ENCODE measurements at places on chromosomes 11 and 22.

- DNase-seq = peak; percentile 9
These were observed 30.5 kb downstream of the CDPF1 start for GRCh38 chr22:46219636-46220035.

DNA sequence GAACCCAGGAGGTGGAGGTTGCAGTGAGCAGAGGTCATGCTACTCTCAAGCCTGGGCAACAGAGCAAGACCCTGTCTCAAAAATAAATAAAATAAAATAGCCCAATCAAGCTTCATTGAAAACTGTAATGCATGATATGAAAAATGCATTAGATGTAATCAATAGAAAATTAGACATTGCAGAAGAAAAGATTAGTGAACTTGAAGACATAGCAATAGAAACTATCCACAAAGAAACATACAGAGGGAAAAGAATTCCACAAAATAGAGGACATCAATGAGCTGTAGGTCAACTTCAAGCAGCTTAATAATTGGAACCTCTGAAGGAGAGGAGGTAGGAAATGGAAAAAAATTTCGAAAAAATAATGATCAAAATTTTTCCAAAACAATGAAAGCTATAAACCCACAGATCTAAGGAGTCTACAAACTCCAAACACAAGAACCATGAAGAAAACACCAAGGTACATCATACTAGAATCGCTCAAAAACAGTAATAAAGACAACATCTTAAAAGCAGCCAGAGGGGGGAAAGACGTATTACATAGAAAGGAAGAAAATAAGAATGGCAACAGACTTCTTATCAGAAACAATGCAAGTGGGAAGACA, 104.2 kb downstream of the WNT7B start:
- DNase-seq = no peak

DNA sequence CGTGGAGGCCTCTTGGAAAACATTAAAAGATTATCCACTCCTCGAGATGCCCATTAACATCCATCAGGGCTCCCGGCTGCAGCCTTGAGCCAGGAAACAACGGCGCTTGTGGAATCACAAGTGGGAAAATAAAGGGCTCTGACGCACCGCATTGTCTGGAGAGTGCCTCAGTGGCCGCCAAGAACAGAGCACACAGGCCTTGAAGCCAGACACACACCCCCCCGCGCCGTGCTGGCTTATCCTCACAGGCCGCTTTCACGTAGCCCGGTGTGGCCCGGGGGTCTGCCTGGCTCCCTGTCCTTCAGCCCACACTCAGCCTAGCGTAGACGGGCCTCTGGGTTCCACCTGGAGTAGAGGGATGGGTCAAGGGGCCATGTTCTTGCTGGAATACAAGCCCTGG, 1020.5 kb downstream of the BRD1 start:
- no peak for DNase-seq

GRCh38 chr22:44097263-44098020, 73.3 kb downstream of the PARVB start:
- DNase-seq = no peak

- DNase-seq = no peak
These were observed 94.8 kb downstream of the TEAD1 start for GRCh38 chr11:12768726-12769673.

- no peak for DNase-seq
These were observed 81.8 kb upstream of the KCNQ1OT1 start for GRCh38 chr11:2781408-2782274.

- no peak for DNase-seq
These were observed 65.9 kb upstream of the RCN1 start for GRCh38 chr11:32024948-32025347.

DNA sequence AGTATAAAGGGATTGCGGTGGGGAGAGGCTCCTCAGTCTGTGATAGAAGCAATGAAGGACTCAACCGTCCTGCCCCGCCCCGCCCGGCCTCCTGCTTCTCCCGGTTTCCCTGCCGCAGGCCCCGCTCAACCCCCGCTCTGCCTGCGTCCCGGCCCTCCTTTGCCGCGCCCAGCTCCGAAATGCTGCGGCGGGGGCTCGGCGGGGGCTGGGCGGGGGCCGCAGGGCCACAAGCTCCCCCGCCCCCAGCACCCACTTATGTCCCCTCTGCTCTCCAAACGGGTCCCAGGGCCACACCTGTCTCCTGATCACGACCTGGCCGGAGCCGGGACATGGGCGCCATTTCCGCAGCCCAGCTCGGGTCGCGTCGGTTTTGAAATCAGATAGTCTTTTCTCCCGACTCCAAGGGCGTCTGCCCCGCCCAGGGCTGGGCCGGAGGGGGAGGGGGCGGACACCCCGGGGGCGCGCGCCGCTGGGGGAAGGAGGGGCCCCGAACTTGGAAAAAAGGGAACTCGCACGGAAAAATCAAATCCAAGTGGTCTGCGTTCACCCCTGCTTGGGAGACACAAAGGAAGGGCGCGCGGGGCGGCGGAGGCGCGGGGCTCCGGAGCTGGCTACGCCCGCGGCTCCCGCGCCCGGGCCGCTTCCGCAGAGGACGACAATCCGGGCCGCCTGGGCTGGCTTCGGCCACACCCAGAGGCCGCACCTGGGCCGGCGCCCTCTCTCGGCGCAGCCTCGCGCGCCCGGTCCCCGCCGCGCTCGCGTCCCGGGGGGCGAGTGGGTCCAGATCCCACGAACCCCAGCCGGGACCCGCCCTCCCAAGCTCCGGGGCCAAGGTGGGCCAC, 70.6 kb upstream of the EP300 start:
- DNase-seq = peak; percentile 55

- DNase-seq = no peak
These were observed 196.7 kb upstream of the TBCEL start for GRCh38 chr11:120827198-120827597.

GRCh38 chr11:133832991-133833897, 12.1 kb downstream of the SPATA19 start:
- DNase-seq = no peak

DNA sequence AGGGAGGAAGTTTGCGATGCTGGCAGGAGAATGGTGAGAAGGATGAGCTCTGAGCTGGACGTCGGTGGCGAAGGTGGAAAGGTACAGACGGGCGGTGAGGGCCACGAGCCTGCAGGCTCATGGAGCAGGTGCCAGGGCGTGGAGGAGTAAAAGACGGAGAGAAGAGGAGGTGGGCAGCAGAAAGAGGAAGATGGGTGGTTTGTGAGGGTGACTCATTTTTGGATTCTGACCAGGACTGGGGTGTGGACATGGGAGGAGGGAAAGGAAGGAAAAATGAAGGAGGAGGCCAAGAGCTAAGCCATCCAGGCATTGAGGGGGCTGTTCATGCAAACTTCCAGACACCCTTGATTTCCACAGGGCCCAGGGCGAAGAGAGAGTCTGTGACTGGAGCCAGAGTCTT, 3.5 kb downstream of the ZDHHC24 start:
- DNase-seq = no peak

GRCh38 chr11:63427971-63428508, 58.5 kb downstream of the SLC22A9 start:
- DNase-seq = no peak

DNA sequence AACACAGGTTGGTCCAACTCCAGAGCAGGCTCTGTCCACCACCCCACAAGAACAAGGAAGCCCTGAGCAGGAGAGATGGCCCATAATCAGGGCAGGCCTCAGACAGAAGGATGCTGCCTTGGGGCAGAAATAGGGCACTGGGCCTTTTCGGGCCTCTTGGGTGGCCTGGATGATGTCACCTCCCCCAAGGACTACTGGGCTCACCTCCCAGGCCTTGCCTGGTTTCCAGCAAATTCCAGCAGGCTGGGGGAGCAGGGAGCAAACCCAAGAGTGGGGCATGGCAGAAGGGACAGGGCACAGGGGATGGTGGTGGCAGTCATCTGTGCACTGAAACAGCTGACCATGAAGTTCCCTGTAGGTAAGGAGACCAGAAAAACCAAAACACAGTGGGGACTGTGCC, 5.3 kb upstream of the NAA40 start:
- no peak for DNase-seq

GRCh38 chr11:83004746-83005556, 66.7 kb downstream of the RAB30 start:
- no peak for DNase-seq

DNA sequence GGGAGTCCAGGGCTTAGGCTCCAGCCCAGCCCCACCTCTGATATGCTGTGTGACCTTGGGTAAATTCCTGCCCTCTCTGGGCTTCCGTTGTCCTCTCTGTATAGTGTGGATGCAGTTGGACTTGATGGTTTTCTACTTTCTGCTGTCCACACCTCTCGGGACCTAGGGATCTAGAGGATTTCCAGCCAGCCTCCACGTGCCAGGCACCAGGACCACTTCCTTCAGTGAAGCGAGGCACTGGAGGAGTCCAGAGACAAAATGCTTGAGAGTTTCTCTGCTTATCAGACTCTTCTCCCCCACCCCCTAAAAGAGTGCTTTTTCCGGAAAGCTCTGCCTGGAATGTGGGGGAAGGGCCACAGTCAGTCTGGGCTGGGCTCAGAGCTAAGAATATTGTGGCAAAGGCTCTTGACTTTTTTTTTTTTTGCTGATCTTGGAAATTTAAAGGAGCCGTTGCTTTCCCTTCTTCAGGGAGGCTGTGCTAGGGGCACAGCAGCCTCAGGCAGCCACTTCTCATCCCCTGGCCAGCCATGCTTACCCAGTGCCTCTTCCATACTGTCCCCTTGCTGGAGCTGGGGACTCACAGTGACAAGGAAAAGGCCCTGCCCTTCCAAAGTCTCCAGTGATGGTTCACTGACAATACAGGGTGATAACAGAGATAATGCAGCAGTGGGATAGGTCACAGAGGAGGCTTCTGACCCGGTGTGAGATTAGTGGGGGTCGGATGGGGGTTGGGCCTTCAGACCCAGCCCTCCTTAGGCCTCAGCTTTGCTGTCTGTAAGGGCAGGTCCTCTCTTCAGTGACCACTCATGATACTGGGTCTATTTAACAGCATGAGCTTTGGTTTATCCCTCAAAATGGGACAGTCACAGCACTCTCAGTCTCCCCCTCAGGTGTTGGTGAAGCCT, 2.9 kb upstream of the SERPINH1 start:
- no peak for DNase-seq

- no peak for DNase-seq
These were observed 32.6 kb upstream of the PRDM11 start for GRCh38 chr11:45113807-45114206.

DNA sequence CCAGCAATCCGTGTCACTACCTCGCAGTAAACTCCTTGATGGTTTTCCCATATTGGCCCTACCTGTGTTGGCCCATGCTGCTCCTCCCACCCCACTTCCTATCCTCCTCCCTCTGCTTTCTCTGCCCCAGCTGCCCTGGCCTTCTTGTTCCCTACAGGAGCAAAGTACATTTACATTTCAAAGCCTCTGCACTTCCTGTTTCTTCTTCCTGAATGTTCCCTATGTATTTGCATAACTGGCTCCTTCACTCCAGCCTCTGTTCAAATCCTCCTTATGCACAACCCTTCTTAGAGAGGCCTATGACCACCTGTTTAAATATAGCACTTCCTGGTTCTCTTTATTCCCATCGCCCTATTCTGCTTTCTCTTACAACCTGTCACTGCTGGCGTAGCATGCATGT, 62.2 kb downstream of the PARVA start:
- DNase-seq = no peak

GRCh38 chr11:72935700-72936099, 121.5 kb downstream of the ATG16L2 start:
- DNase-seq = no peak

DNA sequence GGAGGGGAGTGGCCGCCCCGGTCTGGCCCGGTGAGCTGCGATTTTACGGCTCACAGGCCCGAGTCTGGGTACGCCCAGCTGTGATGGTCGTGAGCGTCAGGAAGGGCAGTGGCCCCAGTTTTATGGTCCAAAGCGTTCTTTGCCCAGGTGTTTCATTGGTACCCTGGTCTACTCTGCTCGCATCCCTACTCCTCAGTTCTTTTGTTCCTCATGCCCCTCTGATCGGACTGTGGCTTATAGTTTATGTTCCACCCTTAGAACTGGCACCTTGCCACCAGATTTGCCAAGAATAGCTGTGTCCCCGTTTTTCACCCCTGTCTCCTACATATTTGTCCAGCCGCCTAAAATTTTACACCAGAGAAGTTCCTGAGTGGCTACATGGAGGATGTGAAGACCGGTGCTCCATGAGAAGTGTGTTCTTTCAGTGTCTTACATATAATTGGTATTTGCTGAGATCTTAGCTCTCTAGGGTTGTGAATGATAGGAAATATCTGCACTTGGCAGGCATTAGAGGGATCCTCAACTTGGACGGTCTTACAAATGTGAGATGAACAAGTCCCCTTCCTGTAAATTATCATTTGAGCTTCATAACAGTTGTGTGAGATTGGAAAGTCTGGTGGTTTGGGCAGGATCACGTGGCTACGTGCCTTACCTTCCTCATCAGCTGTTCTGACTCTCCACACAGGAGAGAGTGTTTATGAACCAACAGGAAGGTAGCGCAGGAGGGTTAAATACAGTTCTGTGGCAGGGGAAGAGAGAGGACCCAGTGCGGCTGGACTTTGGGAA, 1.1 kb downstream of the PANX1 start:
- peak; percentile 17 for DNase-seq

DNA sequence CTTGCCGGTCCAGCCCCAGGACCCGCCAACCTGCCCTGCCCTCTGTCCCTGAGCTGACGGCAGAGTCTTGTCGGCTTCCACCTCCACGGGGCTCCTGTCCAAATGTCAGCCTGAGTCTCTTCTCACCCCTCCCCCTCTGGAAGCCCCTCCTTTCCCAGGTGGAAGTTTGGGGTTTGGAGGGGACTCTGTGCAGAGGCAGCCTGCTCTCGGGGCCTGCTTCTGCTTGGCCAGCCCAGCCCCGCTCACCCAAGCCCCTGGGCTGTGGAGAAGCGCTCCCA, 31.0 kb downstream of the CTTN start:
- DNase-seq = no peak

- DNase-seq = no peak
These were observed 9.6 kb downstream of the SMTNL1 start for GRCh38 chr11:57546869-57547475.

- DNase-seq = peak; percentile 92
These were observed 3.7 kb downstream of the RPS19BP1 start for GRCh38 chr22:39528681-39529486.

DNA sequence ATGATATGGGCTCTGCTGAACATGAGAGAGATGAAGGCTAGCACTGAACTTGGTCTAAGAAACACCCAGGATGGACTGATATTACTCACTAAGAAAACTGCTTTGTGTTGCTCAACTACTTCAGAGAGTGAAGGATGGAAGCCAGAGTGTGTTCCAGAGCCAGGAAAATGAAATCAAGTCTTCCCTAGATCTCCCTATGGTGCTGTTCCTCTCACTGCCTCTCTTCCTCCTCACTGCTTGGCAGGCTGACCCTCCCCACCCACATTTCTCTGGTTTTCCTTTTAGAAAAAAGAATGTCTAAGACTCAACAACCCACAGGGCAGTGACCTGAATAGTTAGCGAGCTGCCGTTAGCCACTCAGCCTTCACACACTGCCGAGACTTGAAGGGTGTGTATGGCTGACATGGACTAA, 65.6 kb downstream of the CCDC81 start:
- no peak for DNase-seq

Data from CD4-positive, alpha-beta T cell treated with Interleukin-15 for 4 hours (primary cell).